ENCODE measurements at places on chromosomes 13 and 19.

- no peak for DNase-seq
- peaks cover 19% of the 10 kb centered on the region for H3K36me3 ChIP-seq
- no peak overlapping the region for H3K4me3 ChIP-seq
- H3K27ac ChIP-seq: peak overlapping the region; percentile 36
Measured at GRCh38 chr19:7419777-7420439, 68.9 kb downstream of the PEX11G start.

GRCh38 chr13:62933809-62934208 is 1518.2 kb upstream of the PCDH20 start:
- H3K27ac ChIP-seq: no peak overlapping the region
- no peak overlapping the region for H3K4me3 ChIP-seq
- H3K36me3 ChIP-seq: no peaks in the 10 kb centered on the region
- H3K4me1 ChIP-seq: peaks cover 12% of the 10 kb centered on the region
- DNase-seq: no peak

DNA sequence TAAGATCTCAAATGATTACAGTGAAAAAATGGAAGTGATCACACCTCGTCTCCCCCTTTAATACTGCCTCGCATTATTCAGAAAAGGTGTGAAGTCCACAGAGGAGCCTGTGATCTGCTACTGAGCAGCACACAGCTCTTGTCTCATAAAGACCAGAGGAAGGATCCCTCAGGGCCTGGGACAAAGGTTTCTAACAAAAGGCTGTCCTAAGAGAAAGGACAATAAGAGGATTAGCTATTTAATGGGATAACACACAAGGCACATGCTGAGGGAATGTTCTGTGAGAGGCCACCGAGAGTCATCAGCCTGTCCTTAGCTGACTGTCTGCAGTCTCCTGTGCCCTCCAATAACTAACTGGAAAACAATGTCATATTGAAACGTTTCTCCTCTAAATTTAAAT is 26.7 kb downstream of the EBPL start:
- H3K27me3 ChIP-seq: no peaks in the 10 kb centered on the region
- H3K4me1 ChIP-seq: no peaks in the 10 kb centered on the region
- H3K4me3 ChIP-seq: no peak overlapping the region
- peaks cover 65% of the 10 kb centered on the region for H3K36me3 ChIP-seq

DNA sequence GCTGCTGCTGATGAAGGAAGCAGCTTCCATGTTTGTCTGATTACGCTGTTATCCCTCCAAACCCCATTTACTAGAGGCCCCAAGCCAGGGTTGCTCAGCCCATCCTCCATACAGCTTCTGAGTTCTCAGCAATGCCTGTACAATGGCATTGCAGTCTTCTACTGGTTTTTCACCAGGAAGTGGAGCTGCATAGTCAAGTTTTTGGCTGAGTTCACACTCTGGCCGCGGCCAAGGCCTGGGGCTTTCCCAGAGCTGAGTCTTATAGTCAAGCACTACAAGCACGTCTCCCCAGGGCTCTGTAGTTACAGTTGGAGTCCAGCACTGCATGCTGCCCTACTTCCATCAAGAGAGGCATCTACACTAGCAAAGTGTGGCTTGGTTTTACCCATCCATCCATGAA is 182.5 kb downstream of the POU4F1 start:
- no peak overlapping the region for H3K4me3 ChIP-seq
- no peaks in the 10 kb centered on the region for H3K36me3 ChIP-seq
- H3K27ac ChIP-seq: no peak overlapping the region
- no peaks in the 10 kb centered on the region for H3K4me1 ChIP-seq

DNA sequence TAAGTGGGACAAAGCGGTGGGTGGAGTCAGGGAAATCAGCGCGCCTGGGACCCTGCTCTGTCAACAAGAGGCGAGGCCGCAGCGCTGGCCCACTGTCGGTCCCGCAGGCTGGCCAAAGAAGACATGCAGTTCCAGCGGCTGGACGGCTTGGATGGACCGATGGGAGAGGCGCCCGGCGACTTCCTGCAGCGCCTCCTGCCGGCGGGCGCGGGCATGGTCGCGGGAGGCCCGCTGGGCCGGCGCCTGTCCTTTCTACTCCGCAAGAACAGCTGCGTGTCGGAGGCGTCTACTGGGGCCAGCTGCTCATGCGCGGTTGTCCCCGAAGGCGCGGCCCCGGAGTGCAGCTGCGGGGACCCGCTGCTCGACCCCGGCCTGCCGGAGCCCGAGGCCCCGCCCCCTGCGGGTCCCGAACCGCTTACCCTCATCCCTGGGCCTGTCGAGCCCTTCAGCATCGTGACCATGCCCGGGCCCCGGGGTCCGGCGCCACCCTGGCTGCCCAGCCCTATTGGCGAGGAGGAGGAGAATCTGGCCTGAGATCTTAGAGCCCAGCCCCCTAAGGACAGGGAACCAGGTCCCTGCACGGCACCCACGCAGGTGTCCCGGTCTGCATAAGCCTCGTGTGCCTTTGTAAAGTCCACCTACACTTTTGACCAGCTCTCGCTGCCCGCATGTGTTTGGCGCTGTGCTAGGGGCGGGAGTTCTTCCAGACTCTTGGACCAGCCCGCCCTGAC is 6.1 kb downstream of the BEST2 start:
- no peaks in the 10 kb centered on the region for H3K27me3 ChIP-seq
- peak overlapping the region; percentile 39 for H3K4me3 ChIP-seq
- H3K4me1 ChIP-seq: peaks cover 11% of the 10 kb centered on the region
- no peak overlapping the region for H3K27ac ChIP-seq
- DNase-seq: peak; percentile 80

DNA sequence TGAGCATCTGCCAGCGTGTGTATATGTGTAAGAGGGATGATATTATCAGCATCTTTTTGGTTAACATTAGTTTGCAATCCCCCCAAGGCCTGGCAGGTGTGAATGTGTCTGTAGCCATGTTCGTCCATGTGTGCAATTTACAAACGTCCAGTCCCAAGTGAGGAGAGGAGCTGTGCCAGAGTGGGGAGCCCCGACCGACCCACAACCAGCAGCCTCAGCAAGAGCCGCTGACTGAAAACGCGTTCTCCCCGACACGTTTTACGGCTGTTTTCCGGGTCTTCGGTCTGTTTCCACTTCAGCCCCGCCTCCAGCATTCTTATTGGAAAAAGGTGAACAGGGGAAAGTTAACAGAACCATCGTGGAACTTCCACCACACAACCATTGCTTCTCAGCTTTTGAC is 119.1 kb upstream of the SOX1 start:
- H3K4me1 ChIP-seq: no peaks in the 10 kb centered on the region
- H3K27ac ChIP-seq: no peak overlapping the region
- peaks cover 7% of the 10 kb centered on the region for H3K27me3 ChIP-seq
- no peak overlapping the region for H3K4me3 ChIP-seq
- H3K36me3 ChIP-seq: no peaks in the 10 kb centered on the region
- no peak for DNase-seq

GRCh38 chr13:32590266-32590665 is 4.0 kb downstream of the PDS5B start:
- peaks cover 9% of the 10 kb centered on the region for H3K36me3 ChIP-seq
- no peak overlapping the region for H3K27ac ChIP-seq
- DNase-seq: no peak
- no peaks in the 10 kb centered on the region for H3K27me3 ChIP-seq

- H3K4me3 ChIP-seq: no peak overlapping the region
- H3K27ac ChIP-seq: no peak overlapping the region
- no peaks in the 10 kb centered on the region for H3K27me3 ChIP-seq
- H3K4me1 ChIP-seq: no peaks in the 10 kb centered on the region
- DNase-seq: no peak
Measured at GRCh38 chr19:43457809-43458208, 7.6 kb downstream of the LYPD3 start.

DNA sequence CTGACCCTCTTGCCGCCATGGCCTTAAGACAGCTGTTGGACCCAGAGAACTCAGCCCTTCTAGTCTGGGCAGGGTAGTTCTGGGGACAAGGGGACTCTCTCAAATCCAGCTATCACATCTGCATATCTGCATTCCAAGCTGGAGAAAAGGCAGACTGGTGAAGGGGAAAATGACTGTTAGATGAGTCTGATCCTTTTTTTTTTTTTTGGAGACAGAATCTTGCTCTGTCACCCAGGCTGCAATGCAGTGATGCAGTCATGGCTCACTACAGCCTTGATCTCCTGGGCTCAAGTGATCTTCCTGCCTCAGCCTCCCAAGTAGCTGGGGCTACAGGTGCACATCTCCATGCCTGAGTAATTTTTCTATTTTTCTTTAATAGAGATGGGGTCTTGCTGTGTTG is 114.3 kb downstream of the SIPA1L3 start:
- H3K4me1 ChIP-seq: no peaks in the 10 kb centered on the region
- H3K27ac ChIP-seq: no peak overlapping the region
- no peak overlapping the region for H3K4me3 ChIP-seq
- no peaks in the 10 kb centered on the region for H3K27me3 ChIP-seq

GRCh38 chr19:892243-892893 is 619 bp downstream of the MED16 start:
- H3K4me1 ChIP-seq: peaks cover 27% of the 10 kb centered on the region
- DNase-seq: peak; percentile 70
- H3K27ac ChIP-seq: peak overlapping the region; percentile 86
- peak overlapping the region; percentile 96 for H3K4me3 ChIP-seq

DNA sequence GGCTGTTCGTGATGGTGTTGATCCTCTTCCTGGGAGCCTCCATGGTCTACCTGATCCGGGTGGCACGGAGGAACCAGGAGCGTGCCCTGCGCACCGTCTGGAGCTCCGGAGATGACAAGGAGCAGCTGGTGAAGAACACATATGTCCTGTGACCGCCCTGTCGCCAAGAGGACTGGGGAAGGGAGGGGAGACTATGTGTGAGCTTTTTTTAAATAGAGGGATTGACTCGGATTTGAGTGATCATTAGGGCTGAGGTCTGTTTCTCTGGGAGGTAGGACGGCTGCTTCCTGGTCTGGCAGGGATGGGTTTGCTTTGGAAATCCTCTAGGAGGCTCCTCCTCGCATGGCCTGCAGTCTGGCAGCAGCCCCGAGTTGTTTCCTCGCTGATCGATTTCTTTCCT is 12.2 kb upstream of the C19orf33 start:
- H3K4me3 ChIP-seq: no peak overlapping the region
- H3K36me3 ChIP-seq: no peaks in the 10 kb centered on the region
- H3K27me3 ChIP-seq: no peaks in the 10 kb centered on the region
- no peak overlapping the region for H3K27ac ChIP-seq
- DNase-seq: no peak
- no peaks in the 10 kb centered on the region for H3K4me1 ChIP-seq

- H3K27ac ChIP-seq: no peak overlapping the region
- H3K36me3 ChIP-seq: no peaks in the 10 kb centered on the region
- H3K27me3 ChIP-seq: no peaks in the 10 kb centered on the region
- H3K4me3 ChIP-seq: no peak overlapping the region
- DNase-seq: no peak
Measured at GRCh38 chr13:34308725-34309124, 490.8 kb downstream of the RFC3 start.

GRCh38 chr19:10086591-10087192 is 575 bp downstream of the SHFL start:
- peak overlapping the region; percentile 78 for H3K27ac ChIP-seq
- H3K27me3 ChIP-seq: no peaks in the 10 kb centered on the region
- peaks cover 16% of the 10 kb centered on the region for H3K4me1 ChIP-seq
- DNase-seq: no peak
- H3K4me3 ChIP-seq: peak overlapping the region; percentile 86

- H3K27me3 ChIP-seq: no peaks in the 10 kb centered on the region
- H3K4me3 ChIP-seq: no peak overlapping the region
- H3K27ac ChIP-seq: no peak overlapping the region
- no peaks in the 10 kb centered on the region for H3K4me1 ChIP-seq
- no peaks in the 10 kb centered on the region for H3K36me3 ChIP-seq
- no peak for DNase-seq
Measured at GRCh38 chr13:37369616-37370015, 229.0 kb downstream of the POSTN start.

- H3K36me3 ChIP-seq: no peaks in the 10 kb centered on the region
- H3K27ac ChIP-seq: peak overlapping the region; percentile 78
- H3K4me1 ChIP-seq: peaks cover 13% of the 10 kb centered on the region
- H3K27me3 ChIP-seq: no peaks in the 10 kb centered on the region
- H3K4me3 ChIP-seq: peak overlapping the region; percentile 11
- peak; percentile 23 for DNase-seq
Measured at GRCh38 chr13:97369261-97369893, 64.6 kb upstream of the RAP2A start.

GRCh38 chr19:33486936-33487811 is 34.4 kb downstream of the PEPD start:
- H3K4me3 ChIP-seq: no peak overlapping the region
- no peaks in the 10 kb centered on the region for H3K36me3 ChIP-seq
- no peak overlapping the region for H3K27ac ChIP-seq
- H3K4me1 ChIP-seq: no peaks in the 10 kb centered on the region
- H3K27me3 ChIP-seq: no peaks in the 10 kb centered on the region
- DNase-seq: no peak

DNA sequence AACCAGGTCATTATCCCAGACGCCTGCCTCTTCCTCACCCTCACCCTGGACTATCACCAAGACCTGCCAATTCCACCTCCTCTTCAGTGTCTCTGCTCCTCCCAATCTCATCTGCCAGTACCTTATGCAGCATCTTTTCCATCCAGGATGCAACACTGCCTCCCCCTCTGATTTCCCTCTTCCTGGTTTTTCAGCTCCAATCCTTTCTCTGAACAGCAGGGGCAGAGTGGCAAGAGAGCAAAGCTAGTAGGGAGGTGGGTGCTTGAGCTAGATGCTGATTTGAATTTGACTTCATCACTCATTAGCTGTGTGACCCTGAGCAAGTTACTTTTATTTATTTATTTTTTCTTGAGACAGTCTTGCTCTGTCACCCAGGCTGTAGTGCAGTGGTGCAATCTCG is 25.6 kb upstream of the CABP5 start:
- no peaks in the 10 kb centered on the region for H3K36me3 ChIP-seq
- no peaks in the 10 kb centered on the region for H3K4me1 ChIP-seq
- no peak overlapping the region for H3K4me3 ChIP-seq
- H3K27me3 ChIP-seq: no peaks in the 10 kb centered on the region
- DNase-seq: no peak
- no peak overlapping the region for H3K27ac ChIP-seq

GRCh38 chr13:44414716-44415115 is 41.1 kb downstream of the SERP2 start:
- H3K4me3 ChIP-seq: no peak overlapping the region
- peaks cover 19% of the 10 kb centered on the region for H3K4me1 ChIP-seq
- DNase-seq: no peak
- H3K36me3 ChIP-seq: no peaks in the 10 kb centered on the region
- H3K27me3 ChIP-seq: no peaks in the 10 kb centered on the region

DNA sequence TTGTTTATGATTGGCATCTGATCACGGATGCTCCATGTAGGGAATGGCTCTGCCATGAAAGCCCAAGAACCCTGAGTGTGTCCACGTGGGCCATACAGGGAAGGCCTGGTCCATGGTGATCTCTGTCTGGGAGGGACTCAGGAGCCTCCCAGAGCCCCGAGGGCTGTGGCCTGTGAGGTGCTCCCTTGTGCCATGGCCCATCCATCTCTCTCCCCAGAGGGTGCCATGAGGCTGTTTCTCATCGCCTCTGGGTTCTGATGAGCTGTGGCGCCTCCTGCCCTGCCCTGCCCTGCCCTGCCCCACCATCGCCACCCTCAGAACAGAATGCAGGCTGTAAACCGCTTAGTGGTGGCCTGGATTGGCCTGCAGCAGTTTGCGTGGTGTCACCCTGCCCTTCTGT is 83.1 kb downstream of the ATP11A start:
- no peak for DNase-seq
- H3K4me3 ChIP-seq: no peak overlapping the region
- H3K4me1 ChIP-seq: no peaks in the 10 kb centered on the region

GRCh38 chr19:11299946-11300810 is 4.2 kb downstream of the TSPAN16 start:
- no peak overlapping the region for H3K27ac ChIP-seq
- DNase-seq: no peak
- no peaks in the 10 kb centered on the region for H3K27me3 ChIP-seq
- peaks cover 3% of the 10 kb centered on the region for H3K4me1 ChIP-seq
- H3K4me3 ChIP-seq: no peak overlapping the region
- H3K36me3 ChIP-seq: no peaks in the 10 kb centered on the region

Measured in DND-41 (cell line).